CD8-positive, alpha-beta memory T cell (primary cell): ENCODE measurements at places on chromosomes 7 and 10.

DNA sequence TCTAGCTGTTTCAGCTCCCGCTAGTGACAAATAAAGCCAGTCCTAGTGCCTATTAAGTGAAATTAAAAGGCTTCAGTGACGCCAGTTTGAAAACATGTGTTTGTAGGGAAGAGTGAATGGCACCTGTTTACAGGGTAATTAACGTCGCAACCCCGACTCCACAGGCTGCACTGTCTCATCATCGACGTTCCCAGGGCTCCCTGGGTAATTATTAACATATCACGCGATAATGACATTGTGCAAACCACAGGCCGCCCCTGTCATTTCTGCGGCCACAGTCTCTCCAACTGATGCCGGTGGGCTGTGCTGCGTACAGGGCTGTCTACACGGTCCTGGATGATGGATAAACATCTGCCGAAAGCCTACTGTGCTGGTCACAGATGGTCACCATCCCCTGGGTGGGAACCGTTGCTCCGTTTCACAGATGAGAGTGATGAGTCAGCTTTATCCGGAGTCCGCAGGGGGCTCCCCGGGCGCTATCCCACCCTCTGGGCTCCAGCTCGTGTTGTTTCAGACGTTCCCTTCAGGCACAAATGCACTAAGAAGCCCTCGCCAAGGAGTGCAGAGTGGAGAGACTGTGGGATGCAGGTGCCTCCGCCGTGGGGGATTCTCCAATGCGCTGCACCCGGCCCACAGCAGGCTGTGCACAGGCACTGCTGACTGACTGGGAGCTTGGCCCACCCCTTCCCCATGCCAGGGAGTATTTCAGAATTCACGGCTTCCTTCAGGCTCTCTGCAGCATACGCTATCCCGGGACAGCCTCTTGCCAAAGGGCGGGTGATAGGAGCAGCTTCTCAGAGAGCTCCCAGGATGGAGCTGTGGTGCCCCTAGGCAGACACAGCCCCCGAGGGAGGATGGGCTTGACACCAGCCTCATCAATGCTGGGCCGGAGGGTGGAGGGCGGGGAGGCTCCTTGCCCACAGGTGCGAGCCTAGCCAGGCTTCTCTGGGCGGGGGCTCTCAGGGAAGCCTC lies 491.8 kb upstream of the FOXK1 start:
- no peak overlapping the region for H3K27ac ChIP-seq
- DNase-seq, result no peak
- no peaks in the 10 kb centered on the region for H3K4me1 ChIP-seq
- H3K36me3 ChIP-seq, result no peaks in the 10 kb centered on the region
- no peak overlapping the region for H3K4me3 ChIP-seq

DNA sequence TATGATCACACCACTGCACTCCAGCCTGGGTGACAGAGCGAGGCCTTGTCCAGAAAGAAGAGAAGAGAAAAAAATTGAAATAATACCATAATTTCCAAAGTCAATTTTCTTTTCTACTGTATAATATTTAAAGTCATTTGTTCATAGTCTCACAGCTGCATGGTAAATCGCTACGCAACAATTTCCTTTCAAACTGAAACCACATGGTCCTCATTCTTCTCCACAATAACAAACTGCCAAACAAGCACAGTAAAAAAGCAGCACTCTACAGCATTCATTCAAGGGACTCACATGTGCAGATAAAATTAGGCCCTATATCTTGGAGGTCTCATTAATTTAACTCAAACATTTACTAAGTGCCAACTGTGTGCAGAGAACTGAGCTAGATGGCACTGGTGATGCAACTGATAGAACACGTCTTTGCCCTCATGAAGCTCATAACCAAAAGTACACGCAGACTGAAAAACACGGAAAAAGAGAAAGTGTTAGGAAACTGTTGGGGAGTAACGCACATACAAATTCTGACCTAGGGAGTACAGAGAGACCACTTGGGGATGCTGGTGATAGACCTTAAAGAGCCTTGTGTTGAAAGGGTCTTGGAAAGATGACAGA lies 68.4 kb upstream of the SRRM3 start:
- DNase-seq, result no peak
- no peak overlapping the region for H3K27ac ChIP-seq
- H3K27me3 ChIP-seq, result no peaks in the 10 kb centered on the region
- peaks cover 7% of the 10 kb centered on the region for H3K4me1 ChIP-seq
- no peaks in the 10 kb centered on the region for H3K36me3 ChIP-seq

- DNase-seq, result no peak
- H3K36me3 ChIP-seq, result peaks cover 4% of the 10 kb centered on the region
- no peaks in the 10 kb centered on the region for H3K4me1 ChIP-seq
- H3K4me3 ChIP-seq, result no peak overlapping the region
Measured at GRCh38 chr10:26706206-26706605, 8.7 kb downstream of the PDSS1 start.

GRCh38 chr10:43249962-43250614 lies 16.8 kb downstream of the RASGEF1A start:
- H3K27ac ChIP-seq, result no peak overlapping the region
- no peaks in the 10 kb centered on the region for H3K27me3 ChIP-seq
- no peak overlapping the region for H3K4me3 ChIP-seq
- H3K4me1 ChIP-seq, result peaks cover 14% of the 10 kb centered on the region

GRCh38 chr7:6260291-6261187 lies 11.9 kb downstream of the CYTH3 start:
- no peaks in the 10 kb centered on the region for H3K36me3 ChIP-seq
- peaks cover 31% of the 10 kb centered on the region for H3K4me1 ChIP-seq
- H3K4me3 ChIP-seq, result no peak overlapping the region
